ENCODE measurements at places on chromosomes 11 and 22.

DNA sequence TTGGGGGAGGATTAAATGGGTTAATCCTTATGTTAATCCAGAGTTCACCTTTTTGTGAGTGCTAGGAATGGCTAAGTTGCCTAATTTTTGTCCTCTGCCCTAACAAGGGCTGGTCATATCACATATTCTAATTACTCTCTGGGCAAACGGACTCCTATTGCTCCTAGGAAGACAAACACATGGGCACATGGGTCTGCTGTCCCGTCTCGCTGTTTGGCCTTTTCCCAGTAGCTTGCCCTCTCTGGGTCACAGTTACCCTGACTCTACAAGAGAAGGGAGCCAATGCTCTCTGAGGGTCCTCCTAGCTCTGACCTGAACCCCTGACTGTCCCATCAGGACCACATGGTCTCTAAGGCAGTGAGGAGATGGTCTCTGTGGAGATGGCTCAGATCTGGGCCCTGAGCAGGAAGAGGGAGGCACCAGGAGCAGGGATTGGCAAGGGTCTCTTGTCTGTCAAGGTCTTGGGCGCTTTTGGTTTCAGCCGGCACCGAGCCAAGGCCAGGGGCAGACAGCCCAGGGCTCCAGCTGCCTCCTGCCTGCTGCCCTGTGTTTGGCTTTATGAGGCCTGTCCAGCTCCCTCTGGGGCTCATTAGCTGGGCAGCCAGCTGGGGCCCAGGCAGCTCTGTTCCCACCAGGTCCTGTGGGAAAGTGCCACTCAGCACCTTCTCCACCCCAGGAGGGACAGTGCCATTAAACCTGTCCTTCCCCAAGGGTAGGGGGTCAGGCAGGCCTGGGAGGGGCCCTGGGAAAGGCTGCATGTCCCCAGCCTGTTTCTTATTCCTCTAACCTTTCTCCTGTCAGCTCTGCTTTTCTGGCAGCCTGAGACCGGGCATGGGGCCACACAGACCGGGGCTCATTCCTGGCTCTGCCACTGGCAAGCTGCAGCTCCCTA is 559.9 kb downstream of the MN1 start:
- peak; percentile 72 for DNase-seq

DNA sequence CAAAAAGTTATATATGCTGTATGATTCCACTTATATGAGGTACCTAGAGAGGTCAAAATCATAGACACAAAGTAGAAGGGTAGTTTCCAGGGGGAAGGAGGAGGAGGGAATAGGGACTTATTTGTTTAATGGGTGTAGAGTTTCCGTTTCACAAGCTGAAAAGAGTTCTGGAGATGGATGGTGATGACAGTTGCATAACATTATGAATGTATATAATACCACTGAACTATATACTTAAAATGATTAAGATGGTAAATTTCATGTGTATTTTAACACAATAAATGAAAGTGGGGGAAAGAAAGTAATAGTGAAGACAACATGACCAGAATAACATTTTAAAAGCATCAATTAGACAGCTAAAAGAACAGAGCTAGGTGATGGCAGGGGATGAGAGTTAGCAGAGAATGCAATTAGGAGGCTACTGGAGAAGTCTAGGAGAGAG is 51.2 kb downstream of the MRTFA start:
- no peak for DNase-seq

DNA sequence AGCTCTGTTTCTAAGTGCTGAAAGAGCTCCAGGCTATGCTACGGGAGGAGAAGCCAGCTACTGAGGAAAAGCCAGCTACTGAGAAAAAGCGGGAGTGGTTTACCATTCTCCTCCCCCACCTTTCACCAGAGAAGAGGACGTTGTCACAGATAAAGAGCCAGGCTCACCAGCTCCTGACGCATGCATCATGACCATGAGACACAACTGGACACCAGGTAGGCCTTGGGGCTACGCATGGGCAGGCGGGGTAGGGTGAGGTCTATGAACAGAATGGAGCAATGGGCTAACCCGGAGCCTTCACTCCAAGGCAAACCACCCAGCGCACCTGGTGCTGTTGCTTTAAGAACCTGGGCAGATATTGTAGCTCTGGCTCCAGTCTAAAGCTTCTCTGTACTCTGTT is 1.1 kb downstream of the IL18BP start:
- no peak for DNase-seq

DNA sequence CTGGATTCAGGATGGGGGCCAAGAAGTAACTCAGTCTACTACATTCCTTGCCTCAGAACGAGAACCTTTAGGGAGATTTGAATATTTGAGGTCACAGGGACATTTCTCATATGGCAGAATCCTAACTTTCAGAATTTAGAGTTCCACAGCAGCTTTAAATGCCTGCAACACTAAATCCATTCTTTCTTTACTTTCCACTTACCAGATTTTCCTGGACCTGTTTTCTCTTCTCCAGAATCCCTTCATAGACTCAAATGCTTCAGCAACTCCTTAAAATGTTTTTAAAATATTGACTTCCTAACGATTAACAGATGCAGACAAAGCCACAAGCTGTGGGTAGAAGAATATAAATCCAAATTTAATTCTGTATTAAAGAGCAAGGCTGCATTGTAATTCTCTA is 63.1 kb downstream of the PRSS23 start:
- no peak for DNase-seq

DNA sequence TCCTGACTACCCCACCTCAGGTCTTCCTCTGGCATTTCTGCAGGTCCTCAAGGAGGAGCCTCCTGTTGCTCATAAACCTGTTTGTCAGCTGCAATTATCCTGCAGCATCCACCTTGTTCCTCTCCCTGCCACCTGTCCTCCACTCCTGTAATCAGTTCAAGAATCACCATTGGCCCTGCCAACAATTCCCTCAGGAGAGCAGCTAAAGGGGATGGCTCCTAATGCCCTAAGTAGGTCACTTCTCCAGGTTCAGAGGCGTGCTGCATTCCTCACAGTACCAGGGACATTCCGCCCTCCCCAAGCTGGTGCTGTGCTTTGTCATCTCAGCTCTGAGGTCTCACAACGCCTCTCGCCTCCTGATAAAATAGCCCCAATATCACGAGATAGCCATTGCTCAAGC is 2.1 kb downstream of the CLDN25 start:
- no peak for DNase-seq

DNA sequence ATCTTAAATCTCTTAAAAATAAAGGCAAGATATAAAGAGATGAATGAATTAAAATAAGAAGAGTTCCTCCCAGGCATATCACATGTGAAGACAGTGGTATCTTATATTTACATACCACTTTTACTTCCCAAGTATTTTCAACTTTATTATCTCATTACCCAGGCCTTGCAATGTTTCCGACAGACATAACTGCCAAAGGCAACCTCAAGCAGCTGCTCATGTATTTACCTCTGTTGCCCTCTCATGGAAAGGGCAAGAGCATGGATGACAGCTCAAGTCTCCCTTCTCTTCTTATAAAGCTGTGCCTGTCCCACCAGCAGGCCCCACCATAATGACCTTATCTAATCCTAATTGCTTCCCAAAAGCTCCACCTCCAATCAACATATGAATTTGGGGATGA is 894.2 kb downstream of the NTM start:
- DNase-seq: no peak

- DNase-seq: no peak
Measured at GRCh38 chr11:66363805-66364535, 7.6 kb downstream of the SLC29A2 start.

- DNase-seq: no peak
Measured at GRCh38 chr22:32949391-32950173, 108.6 kb downstream of the SYN3 start.

DNA sequence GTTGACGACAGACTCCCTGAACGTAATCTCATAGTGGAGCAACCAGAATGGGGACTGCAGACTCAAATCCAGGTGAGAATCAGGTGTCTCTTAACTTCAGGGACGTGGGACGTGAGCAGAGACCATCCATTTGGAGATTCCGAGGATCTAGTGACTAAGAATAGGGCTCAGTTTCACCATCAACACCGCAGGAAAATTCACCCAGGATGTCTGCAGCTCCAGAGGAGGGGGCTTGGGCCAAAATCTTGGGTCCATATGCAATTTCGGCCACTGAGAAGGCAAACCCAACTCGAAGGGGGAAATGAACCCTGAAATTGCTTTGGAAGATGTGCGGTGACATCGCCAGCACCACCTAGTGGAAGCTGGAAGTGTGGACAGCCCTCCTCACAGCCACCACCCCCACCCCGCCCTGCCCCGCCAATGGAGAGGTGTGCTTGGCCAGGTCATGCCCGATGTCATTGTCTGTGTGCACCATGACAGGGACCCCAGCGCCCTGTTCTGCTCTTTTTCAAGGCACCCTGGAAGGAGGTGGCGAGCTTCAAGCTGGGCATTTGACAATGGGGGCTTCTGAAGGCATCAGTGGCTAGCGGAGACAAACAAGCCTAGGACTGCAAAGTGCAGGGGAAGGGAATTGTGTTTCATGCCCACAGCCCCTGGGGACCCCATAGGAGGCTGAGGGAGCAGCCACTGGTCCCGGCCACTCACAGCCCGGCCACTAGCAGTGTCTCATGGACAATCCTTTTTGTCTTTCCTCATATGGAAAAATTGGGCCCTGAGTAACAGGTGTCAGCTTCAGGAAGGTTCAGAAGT is 24.8 kb downstream of the APOL1 start:
- peak; percentile 28 for DNase-seq

- DNase-seq: peak; percentile 15
Measured at GRCh38 chr22:23904573-23905254, 10.5 kb downstream of the MIF start.

GRCh38 chr11:47529951-47530350 is 23.0 kb downstream of the CELF1 start:
- no peak for DNase-seq

GRCh38 chr11:122424636-122425035 is 230.9 kb upstream of the UBASH3B start:
- no peak for DNase-seq

DNA sequence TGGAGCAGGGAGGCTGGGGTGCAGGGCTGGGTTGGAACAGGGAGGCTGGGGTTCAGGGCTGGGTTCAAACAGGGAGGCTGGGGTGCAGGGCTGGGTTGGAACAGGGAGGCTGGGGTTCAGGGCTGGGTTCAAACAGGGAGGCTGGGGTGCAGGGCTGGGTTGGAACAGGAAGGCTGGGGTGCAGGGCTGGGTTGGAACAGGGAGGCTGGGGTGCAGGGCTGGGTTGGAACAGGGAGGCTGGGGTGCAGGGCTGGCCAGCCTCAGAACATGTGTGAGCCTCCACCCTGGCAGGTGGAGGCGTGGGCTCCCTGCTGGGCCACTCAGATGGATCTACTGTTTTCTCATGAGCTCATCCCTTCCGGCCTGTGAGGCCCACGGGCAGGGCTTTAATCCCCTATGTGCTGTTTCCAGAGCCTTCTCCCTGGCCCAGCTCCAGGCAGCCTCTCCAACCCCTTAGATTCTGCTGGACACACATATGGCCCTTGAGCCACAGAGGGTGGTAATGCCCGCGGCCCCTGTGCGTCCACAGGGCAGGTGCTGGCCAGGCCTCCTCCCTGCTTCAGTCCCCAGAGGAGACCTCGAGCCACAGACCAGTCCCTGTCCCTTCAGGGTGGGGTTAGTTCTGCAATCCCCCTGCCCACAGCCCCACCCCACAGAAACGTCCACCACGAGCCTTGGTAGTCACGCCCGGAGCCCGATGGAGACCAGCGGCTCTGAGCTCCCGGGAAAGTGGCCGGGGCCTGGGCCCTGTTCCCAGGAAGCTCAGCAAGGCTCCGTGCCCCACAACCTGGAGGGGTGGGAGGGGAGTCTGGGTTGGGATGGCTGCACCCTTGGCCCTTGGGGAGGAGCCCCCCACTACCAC is 197.9 kb downstream of the BRD1 start:
- no peak for DNase-seq

GRCh38 chr11:34909955-34910354 is 6.2 kb downstream of the APIP start:
- no peak for DNase-seq

GRCh38 chr11:9962722-9963121 is 298.8 kb downstream of the SWAP70 start:
- DNase-seq: no peak

DNA sequence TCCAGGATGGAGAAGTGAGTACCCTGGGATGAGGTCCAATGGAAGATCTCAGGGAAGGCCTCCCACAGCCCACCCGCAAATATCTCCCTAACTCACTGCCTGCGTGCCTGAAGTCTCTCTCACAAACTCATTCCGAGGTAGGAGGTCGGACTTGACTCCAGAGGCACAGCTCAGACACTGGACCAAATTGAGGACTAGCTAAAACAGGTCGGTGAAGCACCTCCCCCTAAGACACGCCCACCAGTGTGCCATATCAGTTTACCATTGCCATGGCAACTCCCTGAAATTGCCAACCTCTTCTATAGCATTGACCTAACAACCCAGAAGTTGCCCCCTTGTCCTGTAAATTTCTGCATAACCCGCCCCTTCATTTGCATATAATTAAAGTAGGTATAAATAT is 17.5 kb downstream of the RPL3 start:
- no peak for DNase-seq

DNA sequence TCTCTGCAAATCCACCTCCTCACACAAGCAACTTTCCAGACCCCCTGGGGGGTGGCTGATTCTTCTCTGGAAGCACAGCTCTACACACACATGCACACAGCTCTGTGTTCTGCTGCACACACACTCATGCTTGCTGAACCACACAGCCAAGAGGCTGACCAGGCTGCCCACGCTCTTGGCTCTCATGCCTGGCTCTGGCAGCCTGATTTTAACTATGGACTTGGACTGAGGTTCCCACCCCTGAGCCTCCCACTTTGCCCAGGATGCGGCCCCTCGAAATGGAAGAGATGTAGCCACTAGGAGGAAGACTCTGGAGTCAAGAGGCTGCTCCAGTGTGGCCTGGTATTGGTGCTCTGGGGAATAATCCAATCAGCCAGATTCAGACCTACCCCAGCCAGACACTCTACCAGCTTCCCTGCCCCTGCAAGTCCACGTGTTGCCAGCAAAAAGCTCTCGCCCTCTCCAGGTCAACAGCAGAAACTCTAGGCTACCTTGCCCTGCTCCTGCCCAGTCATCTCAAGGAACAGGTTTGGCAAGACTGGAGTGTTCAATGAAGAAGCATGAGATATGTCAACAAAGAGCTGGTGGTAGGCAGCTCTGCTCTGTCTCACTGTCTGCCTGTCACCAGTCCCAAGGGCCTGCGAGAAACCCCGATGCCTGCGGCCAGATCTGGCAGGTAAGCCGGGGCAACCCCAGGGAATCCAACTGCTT is 8.8 kb upstream of the CASTOR1 start:
- no peak for DNase-seq

GRCh38 chr11:104956528-104956927 is 11.8 kb downstream of the CASP4 start:
- DNase-seq: no peak

Measured in brain (organoid and tissue), 16 donors.